ENCODE measurements at places on chromosomes 7 and 10.

DNA sequence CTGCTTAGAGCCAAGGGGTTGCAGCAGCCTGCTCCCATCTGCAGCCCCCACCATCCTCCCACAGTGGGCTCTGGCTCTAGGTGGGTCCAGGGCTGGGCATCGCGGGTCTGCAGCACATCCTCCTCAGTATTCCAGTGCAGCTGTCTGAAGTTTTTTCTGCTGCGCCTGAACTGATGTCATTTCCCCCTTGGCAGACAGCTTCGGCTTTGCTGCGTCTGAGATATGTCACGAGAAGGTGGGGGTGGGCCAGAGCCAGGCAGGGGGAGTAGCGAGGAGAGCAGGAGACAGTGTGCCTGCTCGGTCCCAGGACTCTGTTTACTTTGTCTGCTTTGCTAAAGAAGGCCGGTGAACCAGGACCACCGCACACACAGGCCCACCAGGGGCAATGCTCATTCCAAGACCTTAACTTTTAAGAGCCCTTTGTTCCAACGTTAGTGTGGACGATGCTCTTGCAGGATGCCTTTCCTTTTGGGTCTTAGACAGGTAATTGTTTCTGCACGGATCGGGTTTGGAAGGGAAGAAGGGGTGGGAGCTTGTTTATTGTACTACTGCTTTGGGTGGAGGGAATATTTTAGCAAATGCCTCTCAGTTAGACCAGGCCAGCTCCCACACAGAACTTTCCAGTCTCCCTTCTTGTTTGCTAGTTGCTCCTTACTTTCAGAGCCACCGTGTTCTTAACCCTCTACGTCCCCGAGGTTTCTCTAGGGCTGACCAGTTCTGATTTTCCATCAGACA, 32.4 kb downstream of the WBP1L start:
- no peak for DNase-seq

GRCh38 chr10:131819241-131820072, 81.4 kb upstream of the PPP2R2D start:
- no peak for DNase-seq

- DNase-seq, result no peak
Measured at GRCh38 chr7:30143748-30144251, 9.0 kb downstream of the MTURN start.

- DNase-seq, result no peak
Measured at GRCh38 chr7:12646139-12646538, 41.3 kb upstream of the ARL4A start.

DNA sequence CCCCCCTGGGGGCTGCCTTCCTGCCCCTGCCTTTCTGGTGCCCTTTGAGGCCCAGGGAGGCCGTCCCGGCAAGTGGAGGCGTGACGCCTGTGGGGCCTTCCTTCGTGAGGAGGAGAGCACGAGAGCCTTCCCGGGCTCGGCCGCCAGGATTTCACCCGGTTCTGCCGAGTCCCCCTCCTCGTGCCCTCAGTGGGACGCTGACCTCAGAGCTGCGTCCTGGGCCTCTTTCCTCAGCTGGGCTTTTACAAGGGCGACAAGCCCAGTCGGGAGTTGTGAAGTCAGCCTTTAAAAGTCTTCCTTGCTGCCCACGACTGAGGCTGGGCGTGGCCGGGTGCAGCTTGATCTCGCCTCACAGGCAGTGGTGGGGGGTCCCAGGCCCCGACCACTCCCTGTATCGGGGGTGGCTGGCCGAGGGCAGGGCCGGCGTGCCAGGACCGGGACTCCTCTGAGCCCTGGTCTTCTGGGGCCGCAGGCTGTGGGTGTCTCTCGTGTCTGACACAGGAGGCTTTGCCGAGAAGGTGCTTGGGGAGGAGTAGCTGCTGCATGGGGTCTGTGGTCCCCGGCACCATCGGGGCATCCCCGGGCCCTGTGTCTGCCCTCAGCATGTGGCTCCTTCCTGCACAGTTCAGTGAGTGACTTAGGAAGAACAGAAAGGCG, 41.8 kb downstream of the FAM20C start:
- DNase-seq, result no peak

DNA sequence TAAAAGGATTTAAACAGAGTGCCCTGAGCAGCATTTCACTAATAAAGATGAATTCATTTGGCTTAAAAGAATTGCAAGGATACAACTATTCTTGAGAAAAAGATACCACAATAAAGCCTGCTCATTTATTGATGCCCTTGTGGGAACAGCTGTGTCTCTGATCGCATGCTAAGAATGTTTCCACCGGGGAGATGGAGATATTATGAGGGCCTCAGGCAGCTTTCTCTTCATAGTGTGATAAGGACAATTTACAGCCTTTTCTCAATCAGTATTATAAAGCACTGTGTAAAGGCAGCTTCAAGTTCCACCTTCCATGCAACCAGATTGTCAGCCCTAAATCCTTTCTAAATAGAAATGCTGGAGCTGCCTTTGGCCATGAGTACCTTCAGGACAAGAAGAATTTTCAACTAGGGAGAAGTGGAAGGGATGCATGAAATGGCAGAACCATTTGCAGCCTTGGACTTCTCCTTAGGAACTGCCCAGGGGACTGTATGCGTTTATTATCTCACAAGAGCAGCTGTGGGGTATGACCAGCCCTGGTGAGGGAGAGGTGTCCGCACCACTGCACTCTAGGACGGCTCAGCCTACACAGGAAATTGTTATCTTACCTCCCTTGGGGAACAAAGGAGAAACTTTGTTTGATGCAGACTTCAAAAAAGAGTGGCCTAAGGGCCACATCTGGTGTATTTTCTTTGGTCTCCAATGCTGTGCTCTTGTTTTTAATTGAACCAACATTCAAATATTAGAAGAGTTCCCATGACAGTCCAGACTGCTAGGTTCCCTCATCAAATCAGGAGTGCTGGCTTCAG, 116.9 kb upstream of the PCGF5 start:
- no peak for DNase-seq

All from T-helper 2 cell treated with Interferon-gamma antibody and Interleukin-4, amounts not matched to agents 5 μg/mL and 100 μg/mL, for 36 hours (primary cell).